ENCODE measurements at places on chromosomes 12 and 14.

DNA sequence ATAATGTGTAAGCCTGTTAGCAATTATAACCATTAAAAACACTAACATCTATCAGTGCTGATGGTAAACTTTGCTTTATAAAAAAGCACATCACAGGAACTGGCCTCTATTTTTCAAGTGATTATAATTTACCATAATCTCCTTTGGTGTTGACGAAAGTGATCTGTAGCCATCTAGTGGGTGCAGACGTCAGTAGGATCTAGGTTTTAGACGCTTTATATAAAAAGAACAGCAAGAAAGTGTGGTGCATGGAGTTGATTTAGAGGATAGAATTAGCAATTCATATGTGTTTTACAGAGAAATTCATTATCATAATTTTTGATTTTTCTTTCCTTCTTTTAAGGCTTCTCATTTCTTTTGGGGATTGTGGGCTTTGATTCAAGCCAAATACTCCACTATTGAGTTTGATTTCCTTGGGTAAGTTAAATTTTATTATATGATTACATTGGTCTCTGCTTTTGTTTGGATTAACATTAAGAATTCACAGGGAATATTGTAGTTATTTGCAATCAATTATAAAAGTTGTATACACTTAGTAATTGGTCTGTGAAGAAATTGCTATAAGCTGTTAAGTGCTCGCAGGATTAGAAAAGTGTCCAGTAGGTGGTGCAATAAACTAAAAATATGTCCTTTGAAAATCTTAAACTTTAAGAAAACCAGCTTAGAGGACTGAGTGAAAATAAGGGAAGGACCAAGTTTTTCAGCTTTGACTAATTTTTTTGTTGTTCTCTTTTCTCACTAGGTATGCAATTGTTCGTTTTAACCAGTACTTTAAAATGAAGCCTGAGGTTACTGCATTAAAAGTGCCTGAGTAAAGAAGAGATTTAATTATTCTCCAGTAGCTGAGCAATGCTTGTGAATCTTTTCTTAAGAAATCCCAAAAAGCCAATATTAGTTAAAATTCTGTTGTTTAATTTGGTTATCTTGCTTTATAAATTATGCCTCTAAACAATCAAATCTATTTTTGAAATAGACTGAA, 59.5 kb downstream of the ETNK1 start:
- DNase-seq: peak; percentile 6

DNA sequence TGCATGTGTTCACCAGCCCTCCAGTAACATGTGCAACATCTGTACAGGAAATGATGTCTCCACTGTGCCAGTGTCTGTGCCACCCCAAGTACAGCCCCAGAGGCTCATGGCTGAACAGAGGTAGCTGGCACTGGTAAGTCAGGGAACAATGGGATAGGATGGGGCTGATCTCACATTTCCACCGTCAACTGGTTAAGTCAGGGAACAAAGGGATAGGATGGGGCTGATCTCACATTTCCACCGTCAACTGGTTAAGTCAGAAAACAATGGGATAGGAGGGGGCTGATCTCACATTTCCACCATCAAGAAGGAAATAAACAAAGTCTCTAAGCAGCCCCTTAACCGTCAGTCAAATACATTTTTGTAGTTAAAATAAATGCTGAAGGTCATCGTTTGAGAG, 246.6 kb downstream of the TMEM132D start:
- DNase-seq: no peak

DNA sequence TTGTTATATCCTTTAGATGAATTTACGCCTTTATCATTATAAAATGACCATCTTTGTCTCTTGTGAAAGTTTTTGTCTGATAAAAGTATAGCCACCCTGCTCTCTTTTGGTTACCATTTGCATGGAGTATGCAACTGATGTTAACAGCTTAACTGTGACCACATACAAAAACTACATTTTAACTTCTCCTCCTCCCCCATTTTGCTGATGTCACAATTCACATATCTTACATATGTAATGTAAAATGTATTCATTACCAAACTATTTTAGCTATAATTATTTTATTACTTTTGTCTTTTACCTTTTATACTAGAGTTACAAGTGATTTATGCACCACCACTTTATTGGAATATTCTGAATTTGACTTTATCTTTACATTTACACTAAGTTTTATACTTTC, 184.5 kb upstream of the NPAS3 start:
- no peak for DNase-seq

DNA sequence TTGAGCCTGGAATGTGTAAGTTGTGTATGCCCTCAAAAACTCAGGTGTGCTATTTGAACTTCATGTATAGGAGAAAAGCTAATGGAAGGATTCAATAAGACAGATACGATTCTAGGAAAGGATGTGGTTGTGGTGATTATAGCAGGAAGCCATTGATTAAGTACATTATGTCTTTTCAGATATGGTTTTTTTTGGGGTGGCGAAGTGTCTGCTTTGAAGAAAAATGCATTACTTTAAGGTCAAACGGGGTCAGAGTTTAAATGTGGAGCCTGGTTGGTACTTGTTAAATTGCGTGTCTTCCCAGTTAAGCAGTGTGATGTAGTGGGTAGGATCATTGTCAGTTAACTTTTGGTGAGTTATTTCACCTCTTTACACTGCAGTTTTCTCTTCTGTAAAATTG, 13.0 kb upstream of the NUP107 start:
- DNase-seq: no peak

DNA sequence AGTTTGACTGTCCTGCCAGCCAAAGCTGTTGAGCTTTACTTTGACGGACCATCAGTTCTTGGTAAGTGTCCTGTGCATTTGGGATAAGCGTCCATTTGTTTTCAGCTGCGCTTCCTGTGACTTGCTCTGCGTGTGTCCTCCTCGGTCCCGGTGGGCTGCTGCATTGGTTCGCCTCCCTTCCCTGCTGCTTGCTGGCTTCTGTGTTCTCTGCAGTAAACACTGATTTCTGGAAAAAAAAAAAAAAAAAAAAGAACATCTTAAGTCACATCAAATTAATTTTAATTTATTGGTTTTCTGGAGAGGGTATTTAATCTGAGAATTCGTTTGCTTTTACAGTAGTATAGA, 264.1 kb downstream of the SEC23A start:
- no peak for DNase-seq

GRCh38 chr12:51850081-51850964, 1.8 kb upstream of the FIGNL2 start:
- no peak for DNase-seq

DNA sequence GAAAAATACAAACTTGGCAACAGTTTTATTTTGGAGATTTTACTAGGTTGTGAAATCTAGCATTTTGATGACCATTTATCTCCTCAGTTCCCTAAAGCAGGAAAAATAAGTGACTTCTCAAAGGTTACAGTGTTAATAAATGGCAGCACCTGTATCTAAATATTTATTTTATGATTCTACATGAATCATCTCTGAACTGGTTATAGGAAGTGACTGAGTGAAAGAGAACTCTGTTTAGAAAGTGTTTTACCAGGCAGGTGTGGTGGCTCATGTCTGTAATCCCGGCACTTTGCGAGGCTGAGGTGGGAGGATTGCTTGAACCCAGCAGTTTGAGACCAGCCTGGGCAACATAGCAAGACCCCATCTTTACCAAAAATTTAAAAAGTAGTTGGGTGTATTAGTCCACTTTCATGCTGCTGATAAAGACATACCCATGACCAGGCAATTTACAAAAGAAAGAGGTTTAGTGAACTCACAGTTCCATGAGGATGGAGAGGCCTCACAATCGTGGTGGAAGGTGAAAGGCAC, 26.3 kb downstream of the MIPOL1 start:
- DNase-seq: no peak

DNA sequence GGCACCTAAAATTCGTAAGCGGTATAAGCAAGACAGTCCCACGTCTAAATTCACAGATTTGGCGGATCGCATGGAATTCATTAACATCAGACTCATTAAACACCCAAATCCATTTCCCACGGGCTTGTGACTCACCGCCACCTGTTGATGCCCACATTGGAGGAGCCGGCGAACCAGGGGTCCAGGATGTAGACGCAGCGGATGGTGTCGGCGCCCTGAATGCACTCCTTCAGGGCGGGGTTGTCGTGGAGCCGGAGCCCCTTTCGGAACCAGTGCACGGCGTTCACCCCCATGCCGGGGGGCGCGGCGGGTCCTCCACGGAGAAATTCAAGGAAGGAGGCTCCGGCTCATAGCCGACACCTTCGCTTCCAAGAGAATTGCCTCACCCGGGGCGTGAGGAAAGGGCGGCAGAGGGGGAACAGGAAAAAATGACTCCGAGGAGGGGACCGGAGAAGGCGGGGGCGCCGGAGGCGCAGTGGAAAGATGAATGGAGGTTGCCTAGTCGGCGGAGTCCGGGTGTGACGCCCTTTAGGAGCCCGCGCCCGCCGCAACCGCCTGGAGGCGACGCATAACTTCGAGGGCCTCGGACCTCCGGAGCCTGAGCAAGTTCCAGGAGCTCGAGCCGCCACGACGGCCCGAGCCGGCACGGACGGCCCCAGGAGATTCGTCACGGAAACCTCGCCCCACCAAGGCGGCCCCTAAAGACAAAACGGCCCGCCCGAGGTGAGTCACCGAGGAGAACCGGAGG, 506 bp downstream of the CRY1 start:
- DNase-seq: no peak

DNA sequence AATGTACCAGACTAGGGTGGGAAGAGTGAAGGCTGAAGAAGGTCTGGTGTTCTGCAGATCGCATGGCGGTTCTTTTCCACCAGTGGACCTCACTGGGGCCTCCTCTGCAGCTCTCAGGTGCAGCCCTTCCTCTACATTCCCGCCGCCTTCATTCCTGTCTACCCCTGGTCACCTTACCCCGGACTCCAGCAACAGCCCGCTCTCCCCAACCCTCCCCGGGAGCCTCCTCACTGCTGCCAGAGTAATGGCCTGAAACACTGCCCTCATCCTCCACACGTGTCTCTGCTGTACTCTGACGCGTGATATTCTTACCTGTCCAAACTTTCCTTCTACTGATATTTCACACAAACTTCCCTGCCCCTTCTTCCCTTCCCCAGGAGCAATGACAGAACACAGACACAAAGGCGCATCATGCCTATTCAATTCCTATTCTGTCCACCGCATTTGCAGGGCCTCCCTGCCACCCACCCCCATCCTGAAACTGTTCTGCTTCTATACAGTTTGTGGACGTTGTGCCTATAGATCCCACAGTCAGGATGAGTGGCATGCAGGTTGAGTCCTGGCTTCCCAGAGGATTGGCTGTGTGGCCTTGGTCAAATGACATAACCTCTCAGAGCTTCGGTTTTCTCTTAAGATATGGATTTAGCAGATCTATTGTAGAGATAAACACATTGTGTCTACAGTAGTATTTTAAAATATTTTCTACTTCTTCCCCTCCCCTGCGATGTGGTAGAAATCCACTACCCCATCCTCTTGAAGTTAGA, 1.7 kb upstream of the NUAK1 start:
- no peak for DNase-seq

GRCh38 chr12:50603817-50604639, 99.2 kb downstream of the DIP2B start:
- DNase-seq: no peak

- DNase-seq: no peak
Measured at GRCh38 chr14:68657300-68658028, 135.4 kb downstream of the ZFP36L1 start.

DNA sequence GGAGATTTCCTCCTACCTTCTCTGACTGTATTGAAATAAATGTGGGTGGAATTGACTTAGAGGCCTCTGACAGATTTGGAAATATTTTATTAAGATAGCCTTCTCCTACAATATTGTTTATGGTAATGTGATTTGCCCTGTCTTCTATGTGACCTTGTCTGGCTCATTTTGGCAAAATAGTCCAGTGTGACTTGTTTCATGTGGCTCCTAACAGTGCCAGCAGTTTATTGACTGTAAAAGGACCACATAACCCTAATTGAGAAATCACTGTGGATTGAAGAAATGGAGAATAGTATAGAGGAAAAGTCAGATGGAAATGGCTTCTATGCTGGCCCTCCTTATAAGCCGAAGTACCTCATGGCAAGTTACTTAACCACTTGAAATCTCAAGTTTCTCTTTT, 170.9 kb upstream of the PTPRQ start:
- DNase-seq: no peak

- no peak for DNase-seq
Measured at GRCh38 chr14:100906420-100906819, 2.9 kb upstream of the RTL1 start.

DNA sequence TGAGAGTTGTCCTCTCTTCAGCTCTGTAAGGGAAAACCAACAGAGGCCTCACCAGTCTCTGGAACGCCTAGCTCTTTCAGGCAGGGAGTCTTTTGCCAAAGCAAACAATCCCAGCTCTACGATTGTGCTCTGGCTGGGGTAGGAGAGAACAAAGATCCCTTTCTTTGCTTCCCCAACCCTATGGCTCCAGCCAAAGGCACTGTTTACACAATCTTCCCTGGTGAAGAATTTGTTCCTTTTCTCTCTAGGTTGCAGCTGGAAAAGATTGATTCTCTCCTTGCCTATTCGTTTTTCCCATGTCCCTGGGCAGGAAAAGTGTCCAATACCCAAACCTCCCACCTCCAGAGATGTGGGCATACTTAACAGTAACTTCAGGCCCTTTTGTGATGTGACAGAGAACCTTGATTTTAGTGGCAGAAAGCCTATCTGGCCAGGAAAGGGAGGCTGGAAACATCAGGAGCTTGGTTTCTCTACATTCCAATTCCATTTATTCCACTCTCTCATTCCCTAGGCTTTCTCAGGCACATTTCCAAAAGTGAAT, 16.8 kb downstream of the ATP5MC2 start:
- DNase-seq: no peak

- no peak for DNase-seq
Measured at GRCh38 chr12:43436597-43436996, 115.4 kb downstream of the ADAMTS20 start.

GRCh38 chr14:60646226-60646818, 3.0 kb downstream of the SIX1 start:
- no peak for DNase-seq

DNA sequence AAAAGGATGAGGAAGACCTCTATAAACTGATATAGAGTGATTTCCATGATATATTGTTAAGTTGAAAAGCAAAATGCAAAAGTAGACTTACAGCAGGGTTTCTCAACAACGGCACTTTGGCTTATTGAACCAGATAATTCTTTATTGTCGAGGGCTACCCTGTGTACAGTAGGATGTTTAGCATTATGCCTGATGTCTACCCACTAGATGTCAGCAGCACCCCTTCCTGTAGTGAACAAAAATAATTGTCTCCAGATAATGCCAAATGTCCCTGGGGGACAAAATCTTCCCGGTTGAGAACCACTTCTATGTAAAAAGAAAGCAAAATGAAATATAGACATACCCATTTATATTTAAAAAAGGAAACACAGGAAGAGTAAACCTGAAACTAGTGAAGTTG, 32.4 kb downstream of the ABCD2 start:
- DNase-seq: no peak

DNA sequence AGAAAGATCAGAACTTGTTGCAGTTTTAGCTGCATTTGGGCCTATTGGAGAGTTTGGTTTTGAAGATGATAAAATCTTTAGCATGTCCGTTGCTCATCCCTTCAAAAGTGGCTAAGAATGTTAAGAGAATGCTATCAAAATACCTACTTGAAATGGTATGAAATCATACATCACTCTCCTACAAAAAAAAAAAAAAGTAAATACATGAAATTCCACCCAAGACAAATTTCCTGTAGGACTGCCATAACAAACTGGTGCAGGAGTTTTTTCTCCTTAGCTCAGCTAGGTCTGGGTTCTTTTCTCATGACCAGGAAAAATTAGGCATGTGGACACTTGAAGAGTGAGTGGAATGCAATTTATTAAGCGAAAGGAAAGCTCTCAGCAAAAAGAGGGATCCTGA, 15.9 kb upstream of the FAR2 start:
- no peak for DNase-seq
